Femur (tissue), 1 donor: ENCODE measurements at places on chromosomes 1 and 21.

DNA sequence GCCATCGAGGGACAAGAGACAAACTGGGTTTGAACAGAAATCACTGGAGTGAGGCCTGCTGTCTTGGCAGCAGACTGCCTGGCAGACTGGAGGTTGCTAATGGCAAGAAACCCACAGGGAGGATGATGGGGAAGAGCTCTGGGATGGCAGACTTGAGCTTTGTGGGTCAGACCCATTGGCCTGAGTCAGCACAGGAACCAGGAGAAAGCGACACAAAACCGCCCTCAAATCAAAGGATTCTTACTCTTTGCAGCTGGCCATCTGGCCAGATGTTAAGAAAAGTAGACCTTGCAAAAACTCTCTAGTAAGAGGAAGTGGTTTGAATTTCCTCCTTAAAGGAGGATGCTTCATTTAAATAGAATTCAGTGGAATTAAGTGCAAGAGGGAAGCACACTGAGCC lies 195.2 kb upstream of the JUN start:
- peak; percentile 30 for DNase-seq

- no peak for DNase-seq
Observed at GRCh38 chr1:71231751-71232150, 150.9 kb upstream of the ZRANB2 start.

GRCh38 chr21:33219300-33219699 lies 10.4 kb upstream of the IFNAR2 start:
- no peak for DNase-seq

DNA sequence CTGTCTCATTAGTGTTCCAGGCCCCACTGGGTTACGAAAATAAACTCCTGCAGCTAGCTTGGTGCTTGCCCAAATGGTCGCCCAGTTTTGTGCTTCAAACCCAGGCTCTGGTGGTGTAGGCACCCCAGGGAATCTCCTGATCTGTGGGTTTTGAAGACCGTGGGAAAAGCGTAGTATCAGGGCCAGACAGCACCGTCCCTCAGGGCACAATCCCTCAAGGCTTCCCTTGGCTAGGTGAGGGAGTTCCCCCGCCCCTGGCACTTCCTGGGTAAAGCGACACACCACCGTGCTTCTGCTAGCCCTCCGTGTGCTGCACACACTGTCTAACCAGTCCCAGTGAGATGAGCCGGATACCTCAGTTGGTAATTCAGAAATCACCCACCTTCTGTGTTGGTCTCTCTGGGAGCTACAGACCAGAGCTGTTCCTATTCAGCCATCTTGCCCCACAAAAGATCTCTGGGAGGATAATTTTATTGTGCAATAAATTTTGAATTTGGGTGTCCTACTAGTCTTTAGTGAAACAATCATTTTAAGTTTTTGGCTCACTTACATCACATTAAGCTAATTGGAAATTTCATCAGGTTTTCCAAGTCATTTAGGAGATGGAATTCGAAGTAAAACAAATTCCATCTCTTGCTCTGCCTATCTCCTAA lies 9.4 kb upstream of the SLC25A24 start:
- DNase-seq = no peak

GRCh38 chr1:117925981-117926380 lies 3.4 kb downstream of the GDAP2 start:
- no peak for DNase-seq

DNA sequence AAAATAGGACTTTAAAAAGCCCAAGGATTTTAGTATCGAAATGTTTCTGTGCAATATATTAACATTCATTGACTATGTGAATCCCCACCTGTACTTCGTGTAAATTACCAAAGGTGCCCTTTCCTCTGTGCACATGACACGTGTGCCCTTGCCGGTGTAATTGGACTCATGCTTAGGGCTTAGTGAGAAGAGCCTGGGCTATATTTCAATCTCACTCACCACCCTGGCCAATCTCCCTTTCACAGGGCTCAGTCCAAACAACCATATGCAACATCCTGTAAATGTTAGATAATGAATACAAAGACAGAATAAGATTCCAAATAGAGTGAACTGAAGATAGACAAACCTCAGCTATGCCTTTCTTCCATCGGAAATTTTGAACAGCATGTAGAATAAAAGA lies 564.3 kb downstream of the USP25 start:
- no peak for DNase-seq

DNA sequence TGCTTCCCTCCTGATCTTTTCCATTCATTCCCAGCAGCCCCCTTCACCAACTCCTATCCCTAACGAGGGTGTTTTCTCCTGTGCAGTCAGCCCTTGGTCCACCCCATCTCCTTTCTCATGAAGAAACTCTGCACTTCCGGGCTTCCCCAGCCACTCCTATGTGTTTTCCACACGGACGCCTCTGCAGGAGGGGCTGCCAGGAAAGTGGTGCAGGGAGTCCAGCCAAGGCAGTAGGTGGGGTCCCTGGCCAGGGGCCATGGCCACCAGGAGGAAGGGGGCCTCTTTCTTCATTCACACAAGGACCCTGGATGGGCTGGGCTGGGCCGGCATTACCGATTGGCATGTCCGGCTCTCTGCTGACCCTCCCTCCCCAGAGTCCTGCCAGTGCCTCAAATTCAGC lies 72.8 kb upstream of the EFHD2 start:
- DNase-seq = peak; percentile 56

GRCh38 chr21:37800456-37801061 lies 115.7 kb downstream of the KCNJ6 start:
- no peak for DNase-seq

GRCh38 chr1:51306950-51307349 lies 23.4 kb downstream of the TTC39A start:
- DNase-seq = no peak

GRCh38 chr1:201062511-201063091 lies 39.1 kb upstream of the KIF21B start:
- DNase-seq = no peak

GRCh38 chr21:40844935-40845334 lies 2.0 kb downstream of the DSCAM start:
- no peak for DNase-seq

- no peak for DNase-seq
Observed at GRCh38 chr1:230291731-230292620, 134.2 kb downstream of the PGBD5 start.

GRCh38 chr1:24389231-24389678 lies 24.3 kb downstream of the STPG1 start:
- DNase-seq = no peak

DNA sequence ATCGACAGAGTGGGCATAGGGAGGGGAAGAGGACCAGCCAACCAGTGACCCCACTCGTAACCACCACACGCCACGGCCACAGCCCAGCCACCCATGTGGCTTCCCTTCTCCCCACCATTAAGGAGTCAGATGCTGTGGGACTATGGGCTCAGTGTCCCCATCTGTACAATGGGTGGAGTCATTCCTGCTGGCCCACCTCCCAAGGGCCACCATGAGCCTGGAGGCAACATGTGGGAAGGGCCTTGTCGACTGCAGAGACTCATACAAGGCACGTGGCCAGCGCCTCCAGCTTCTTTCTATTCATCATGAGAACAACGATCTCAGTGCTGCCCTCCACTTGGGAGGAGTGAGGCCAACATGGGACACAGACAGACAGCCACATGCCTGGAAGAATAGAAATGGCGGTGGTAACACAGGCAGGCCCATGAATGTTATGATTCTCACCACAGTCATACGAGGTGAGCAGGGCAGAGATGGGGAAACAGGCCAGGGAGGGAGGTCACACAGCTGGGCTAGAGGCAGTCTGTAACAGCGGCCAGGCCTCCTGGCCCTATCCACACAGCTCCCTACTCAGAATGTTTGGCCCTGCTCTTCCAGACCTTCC lies 16.1 kb downstream of the LRP8 start:
- no peak for DNase-seq

DNA sequence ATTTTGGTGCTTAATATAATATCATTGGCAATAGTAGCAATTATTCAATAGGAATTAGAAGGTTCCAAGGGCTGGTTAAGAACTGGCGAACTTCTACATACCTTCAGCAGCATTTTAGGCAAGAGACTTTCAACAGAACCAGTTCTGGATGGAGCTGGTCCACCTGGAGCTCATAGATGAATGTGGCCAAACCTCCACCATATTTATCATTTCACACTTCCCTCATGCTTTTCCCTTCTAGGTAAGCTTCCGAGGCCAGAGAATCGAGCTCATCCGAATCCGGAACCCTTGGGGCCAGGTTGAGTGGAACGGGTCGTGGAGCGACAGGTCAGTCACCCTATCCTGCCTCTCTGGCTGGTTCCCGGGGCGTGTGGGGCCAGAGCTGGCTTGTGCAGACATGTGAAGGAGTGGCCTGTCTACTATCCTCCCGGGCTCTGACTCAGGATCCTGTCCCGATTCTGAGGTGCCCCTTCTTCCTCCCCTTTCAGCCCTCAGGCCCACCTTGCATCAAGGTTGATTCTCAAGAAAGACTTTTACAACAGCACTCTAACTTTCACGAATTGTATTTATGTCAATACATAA lies 24.7 kb downstream of the CAPN9 start:
- no peak for DNase-seq

- no peak for DNase-seq
Observed at GRCh38 chr1:12188115-12188514, 21.3 kb downstream of the TNFRSF1B start.

GRCh38 chr1:189859385-189859977 lies 618.2 kb downstream of the BRINP3 start:
- DNase-seq = no peak

DNA sequence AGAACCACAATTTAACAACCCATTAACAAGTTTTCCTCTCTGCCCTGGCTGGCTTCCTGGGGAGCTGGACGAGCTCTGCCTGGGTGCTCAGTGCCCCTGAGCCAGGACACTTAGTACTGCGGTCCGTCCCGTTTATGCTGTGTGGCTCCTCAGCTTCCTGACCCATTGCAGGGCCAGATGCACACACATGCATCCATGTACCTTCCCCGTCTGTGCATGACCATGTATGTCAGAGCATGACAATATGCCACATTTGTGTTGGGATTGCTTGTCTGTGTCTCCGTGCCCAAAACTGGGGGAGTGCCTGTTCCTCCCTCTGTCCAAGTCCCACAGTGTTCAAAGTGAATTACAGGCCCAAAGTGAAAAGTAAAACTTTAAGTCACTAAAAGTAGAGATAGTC lies 9.7 kb upstream of the TFF3 start:
- DNase-seq = no peak

DNA sequence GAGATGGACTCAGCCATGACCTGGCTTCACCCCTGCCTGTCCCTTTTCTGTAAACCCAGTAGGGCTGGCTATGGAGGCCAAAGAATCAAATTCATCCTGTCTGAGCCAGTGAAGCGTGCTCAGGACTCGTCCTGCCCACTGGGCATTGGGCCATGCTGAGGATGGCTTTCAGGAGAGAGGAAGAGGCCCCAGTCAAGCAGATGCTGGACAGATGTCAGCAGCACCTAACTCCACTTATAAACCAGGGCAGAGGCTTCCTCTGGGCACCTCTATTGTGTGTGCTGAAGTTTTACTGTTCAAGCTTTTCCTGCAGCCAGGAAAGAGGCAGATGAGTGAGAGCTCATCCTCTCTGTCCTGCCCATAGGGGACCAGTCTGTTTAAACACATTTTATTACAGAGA lies 97.4 kb upstream of the GCLM start:
- DNase-seq = no peak

DNA sequence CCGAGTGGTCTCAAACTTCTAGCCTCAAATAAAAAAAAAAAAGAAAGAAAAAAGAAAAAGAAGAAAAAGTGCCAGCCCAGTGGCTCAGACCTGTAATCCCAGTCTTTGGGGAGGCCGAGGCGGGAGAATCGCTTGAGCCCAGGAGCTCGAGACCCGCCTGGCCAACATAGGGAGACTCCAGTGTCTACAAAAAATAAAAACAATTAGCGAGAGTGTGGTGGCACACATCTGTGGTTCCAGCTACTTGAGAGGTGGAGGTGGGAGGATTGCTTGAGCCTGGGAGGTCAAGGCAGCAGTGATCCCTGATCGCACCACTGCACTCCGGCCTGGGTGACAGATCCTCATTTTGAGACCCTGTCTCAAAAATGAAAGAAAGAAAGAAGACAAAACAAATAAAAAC lies 1.4 kb upstream of the PTGFRN start:
- DNase-seq = no peak

- DNase-seq = no peak
Observed at GRCh38 chr1:187763976-187764375, 935.2 kb downstream of the PLA2G4A start.
